ENCODE measurements at places on chromosomes 2 and 18.

GRCh38 chr2:218894151-218894879, 13.7 kb downstream of the WNT10A start:
- DNase-seq, result no peak

GRCh38 chr2:96097951-96098823, 18.2 kb downstream of the ADRA2B start:
- no peak for DNase-seq

- DNase-seq, result no peak
Observed at GRCh38 chr18:55097456-55098170, 138.4 kb upstream of the CCDC68 start.

- no peak for DNase-seq
Observed at GRCh38 chr2:135954020-135954601, 31.3 kb downstream of the DARS1 start.

DNA sequence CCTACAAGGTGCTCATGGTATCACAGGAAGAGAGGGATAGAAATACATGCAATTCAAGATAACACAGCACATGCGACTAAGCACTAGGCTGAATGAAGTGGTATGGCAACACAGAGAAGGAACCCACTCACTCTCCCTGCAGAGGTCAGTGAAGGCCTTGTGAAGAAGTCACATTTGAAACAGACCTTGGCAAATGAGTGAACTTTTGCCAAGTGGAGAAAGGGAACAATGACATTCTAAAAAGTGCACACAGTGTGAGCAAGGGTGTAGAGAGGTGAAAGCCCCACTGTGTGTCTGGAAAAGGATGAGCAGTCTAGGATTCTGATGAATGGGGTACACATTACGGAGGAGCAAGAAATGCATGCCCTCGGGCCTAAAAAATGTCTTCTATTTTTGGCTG, 23.3 kb downstream of the KLF7 start:
- DNase-seq, result no peak

- DNase-seq, result no peak
Observed at GRCh38 chr2:148824190-148824589, 50.8 kb upstream of the KIF5C start.

DNA sequence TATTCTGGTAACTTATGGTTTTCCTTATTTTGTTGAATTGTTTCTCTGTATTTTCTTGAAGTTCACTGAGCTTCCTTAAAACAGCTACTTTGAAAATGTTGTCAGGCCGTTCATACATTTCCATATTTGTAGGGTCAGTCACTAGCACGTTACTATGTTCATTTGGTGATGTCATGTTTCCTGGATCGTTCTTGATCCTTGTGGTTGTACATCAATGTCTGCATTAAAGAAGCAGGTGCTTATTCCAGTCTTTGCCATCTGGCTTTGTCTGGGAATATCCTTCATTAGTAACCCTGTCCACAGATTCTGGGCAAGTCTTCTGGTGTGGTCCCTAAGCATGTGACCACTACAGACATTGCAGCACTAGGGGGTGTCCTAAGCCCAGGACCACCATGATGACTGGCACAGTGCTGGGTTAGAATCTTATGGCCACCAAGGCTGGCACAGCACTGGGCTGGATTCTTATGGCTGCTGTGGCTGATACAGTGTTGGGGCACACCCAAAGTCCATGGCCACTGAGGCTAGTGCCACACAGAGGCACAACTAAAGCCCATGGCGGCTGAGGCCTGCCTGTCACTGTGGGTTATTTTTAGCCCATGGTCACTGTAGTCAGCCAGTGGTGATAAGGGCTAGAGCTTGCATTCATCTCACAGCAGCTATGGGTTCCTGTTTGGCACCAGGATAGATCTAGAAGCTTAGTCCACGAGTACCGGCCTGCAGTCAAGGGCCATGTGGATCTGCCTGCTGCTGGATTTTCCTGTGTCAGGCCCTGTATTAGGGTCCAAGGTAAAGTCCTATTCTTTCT, 13.2 kb downstream of the VWA3B start:
- no peak for DNase-seq

DNA sequence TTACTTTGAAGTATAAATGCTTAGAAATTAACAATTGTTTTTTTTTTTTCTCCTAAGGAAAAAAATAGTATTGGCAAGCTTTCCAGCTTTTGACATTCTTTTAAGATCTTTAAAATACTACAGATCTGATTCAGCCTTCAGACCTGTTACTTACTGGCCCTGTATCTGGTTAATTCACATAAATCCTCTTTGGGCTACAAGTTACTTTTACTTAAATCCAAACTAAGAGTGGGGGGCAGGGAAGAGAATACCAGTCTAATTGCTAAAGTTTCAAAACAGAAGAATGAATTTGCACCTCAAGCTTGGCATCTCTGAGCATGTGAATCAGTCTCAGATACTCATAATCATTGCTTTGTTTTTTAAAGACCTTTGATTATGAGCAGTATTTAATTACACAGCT, 386.3 kb downstream of the PARD3B start:
- DNase-seq, result no peak

DNA sequence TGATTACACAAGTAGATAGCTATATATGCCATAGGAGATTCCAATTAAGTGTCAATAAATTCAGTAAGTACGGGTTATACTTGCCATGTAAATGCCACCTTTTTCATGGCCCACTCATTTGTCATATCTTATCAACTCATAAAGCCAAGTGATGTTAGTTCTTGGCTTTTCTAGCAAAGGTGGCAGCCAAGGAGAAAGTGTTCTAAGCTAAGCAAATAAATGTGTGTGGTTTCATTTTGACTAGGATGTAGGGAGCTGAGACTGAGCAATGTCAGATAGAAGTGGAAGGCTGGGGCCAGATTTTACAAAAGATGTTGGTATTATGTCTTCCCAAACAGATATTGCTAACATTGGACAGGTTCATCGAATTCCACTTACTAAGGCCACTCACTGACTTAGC, 952.0 kb downstream of the SLC4A3 start:
- DNase-seq, result no peak

GRCh38 chr2:231482806-231483391, 18.6 kb upstream of the NCL start:
- DNase-seq, result peak; percentile 67

- DNase-seq, result no peak
Observed at GRCh38 chr2:213149294-213149875, 2.0 kb downstream of the IKZF2 start.

GRCh38 chr18:28108814-28109213, 68.1 kb downstream of the CDH2 start:
- DNase-seq, result no peak

- DNase-seq, result no peak
Observed at GRCh38 chr2:237664151-237664550, 36.8 kb downstream of the LRRFIP1 start.

- no peak for DNase-seq
Observed at GRCh38 chr2:113266431-113266830, 12.3 kb downstream of the PAX8 start.

- no peak for DNase-seq
Observed at GRCh38 chr2:12315224-12315623, 401.5 kb upstream of the TRIB2 start.

GRCh38 chr18:8190980-8191379, 418.3 kb upstream of the RAB12 start:
- DNase-seq, result no peak

- DNase-seq, result no peak
Observed at GRCh38 chr18:40355726-40356125, 1599.3 kb upstream of the PIK3C3 start.

DNA sequence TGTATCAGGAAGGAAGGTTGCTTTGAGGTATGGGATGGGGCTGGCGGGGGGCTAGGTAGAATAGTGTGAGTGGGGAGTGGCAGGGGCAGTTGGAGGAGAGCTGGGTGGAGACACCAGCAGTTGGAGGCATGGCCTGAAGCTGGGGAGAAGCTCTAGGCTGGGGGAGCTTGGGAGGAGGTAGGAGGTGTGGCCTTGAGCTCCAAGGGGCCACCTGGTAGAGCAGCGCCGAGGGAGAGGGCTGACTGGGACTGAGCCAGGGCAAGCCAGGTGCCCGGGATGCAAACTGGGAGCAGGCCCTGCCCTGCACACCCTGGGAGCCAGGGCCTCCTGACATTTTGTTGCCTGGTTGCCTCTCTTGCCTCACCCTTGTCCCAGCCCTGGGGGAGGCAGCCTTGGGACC, 33.1 kb upstream of the PDIA6 start:
- DNase-seq, result no peak

DNA sequence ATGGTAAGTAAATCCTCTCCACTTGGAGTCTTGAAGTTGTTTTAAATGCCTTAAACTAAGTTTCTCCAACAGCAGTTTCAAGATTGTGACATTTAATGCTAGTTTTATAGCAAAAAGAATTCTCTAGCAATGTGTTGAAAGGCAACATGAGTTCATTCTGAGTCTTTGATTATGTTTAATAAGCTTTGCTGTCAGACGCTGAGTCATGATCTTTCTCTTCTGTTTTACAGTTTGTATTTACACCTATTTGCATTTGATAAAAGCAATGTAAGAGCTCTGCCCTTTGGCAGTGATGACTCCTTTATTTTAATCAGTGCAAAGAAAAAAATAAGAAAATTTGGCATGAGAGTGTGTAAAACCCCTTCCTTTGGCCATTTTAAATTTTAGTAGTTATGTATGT, 497.7 kb downstream of the STK39 start:
- DNase-seq, result no peak

DNA sequence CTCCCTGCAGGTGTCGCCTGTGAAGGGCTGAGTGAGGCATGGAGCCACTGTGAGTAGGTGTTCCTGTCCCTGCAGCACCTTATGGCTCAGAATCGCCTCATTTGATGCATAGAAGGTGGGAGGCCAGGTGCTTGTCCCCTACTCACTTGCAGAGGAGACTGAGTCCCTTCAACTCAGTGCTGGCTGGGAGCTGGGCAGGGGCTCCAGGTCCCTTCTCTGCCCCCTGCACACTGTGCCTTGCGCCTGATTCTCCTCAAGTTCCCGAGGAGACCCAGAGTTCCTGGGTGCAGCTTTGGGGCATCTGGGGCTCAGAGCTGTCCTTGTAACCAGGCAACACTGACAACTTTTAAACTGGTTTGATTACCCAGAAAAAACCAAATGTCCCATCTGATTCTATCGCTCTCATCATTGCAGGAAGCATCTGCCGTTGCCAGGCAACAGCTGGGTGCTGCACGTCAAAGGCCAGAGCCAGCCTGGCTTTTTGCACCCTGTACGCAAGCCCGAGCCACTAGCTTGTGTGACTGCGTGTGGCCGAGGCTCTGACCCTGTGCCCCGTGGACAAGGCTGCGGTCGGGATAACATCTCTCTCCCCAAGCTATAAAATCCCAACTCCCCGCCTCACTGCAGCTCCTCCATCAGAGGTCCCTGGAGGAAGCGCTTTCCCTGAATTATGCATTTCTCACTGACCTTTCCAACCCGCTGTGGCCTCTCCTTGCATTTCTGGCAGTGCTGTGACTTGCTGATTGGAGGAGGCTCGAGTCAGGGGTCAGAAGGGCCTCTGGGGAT, 130.8 kb upstream of the HDAC4 start:
- no peak for DNase-seq

- no peak for DNase-seq
Observed at GRCh38 chr2:25524507-25524906, 148.9 kb downstream of the DTNB start.

DNA sequence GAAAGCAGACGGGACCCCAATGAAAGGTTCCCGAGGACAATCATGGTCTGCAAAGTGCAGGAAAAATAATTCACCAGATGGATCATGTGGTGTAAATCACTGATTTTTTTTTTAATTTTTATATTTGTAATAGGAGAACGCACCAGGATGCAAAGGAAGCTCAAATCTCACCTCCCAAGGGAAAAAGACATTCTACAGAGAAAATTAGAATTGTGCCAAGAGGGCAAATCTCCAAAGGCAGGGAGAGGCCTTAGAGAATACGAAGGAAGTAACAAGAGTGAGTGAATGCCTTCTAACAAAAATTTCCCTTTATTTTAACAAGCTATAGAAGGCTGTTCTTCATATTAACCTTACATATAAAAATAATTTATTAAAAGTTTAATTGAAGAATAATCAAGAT, 90.9 kb downstream of the ANKRD44 start:
- DNase-seq, result no peak

- no peak for DNase-seq
Observed at GRCh38 chr2:133993160-133993559, 260.7 kb upstream of the MGAT5 start.

- no peak for DNase-seq
Observed at GRCh38 chr2:29806461-29806860, 114.9 kb downstream of the ALK start.

Data from hematopoietic multipotent progenitor cell treated with erythropoietin and hydrocortisone succinate and interleukin-3 and kit ligand, for 17 days (in vitro differentiated cells).